Keratinocyte (primary cell): ENCODE measurements at places on chromosomes 3 and 15. TPM values are rescaled to one million over a fixed set of nuclear protein-coding genes. Genes with fewer than 3 reads are reported as not detected.

DNA sequence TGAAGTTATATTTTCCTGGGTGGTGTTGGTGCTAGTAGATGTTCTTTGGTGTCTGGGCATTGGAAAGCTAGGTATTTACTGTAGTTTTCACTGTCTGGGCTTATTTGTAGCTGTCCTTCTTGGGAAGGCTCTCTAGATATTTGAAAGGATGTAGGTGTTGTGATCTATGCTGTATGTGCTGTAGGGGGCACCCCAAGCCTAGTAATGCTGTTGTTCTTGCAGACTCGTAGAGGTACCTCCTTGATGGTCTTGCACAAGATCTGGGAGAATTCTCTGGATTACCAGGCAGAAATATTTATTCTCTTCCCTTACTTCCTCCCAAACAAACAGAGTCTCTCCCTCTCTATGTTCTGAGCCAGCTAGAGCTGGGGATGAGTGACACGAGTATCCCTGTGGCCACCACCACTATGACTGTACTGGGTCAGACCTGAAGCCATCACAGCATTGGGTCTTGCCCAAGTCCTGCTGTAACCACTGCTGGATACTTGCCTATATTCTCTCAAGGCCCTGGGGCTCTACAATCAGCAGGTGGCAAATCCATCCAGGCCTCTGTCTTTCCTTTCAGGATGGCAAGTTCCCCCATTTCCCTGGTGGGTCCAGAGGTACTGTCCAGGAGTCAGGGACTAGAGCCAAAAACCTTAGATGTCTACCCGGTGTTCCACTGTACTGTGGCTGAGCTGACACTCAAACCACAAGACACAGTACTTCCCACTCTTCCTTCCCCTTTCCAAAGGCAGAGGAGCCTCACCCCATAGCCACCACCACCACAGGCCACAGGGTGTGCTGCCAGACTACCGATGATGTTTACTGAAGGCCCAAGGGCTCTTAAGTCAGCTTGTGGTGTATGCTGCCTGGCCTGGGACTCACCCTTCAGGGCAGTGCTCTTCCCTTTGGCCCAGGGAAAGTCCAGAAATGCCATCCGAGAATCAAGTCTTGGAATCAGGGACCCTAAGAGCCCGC lies 195.2 kb upstream of the DPPA4 start:
- no peaks in the 10 kb centered on the region for H3K4me1 ChIP-seq
- no peaks in the 10 kb centered on the region for H3K36me3 ChIP-seq
- no peak for DNase-seq
- no peak overlapping the region for H3K4me3 ChIP-seq
- H3K27me3 ChIP-seq, result no peaks in the 10 kb centered on the region

DNA sequence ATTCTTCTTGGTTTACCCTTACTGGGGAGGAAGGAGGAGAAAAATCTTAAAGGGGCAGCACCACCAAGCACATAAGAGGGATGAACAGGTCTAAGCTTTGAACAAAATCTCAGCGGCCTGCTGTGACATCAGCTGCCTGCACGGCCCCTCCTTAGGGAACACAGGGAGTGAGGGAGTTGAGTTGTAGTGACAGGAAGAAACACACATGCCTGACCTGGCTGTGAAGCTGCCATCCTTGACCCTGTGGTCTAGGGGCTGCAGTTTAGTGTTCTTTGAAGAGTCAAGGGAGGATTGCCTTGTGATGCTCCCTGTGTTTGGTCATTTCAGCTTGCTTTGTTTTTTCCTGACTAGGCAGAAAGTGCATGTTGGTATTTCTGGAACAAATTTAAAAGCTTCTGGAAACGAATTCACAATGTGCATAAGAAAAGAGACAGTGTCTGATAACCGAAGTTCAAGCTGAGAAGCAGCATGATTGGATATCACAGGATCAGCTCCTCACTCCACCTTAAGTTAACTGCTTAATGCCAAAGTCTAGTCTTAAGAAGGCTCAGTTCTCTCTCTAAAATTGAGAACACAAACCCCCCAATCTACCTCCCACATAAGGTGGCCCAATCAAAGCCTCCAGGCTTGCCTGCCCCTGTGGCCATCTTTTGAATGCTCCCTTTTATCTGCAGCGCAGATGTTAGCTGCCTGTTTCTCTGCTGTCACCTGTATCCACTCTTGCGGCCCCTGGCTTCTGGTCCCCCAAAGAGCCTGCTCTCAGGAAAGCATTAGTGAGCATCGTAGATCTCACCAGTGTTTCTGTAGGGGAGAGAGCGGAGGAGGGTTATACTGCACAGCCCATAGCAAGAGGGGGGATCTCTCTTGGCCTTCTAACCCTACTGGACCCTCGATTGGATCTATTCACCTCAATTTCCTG lies 82.2 kb downstream of the SCN11A start:
- no peak overlapping the region for H3K4me3 ChIP-seq
- peaks cover 4% of the 10 kb centered on the region for H3K4me1 ChIP-seq
- H3K27me3 ChIP-seq, result no peaks in the 10 kb centered on the region
- no peak overlapping the region for H3K27ac ChIP-seq
- no peak for DNase-seq

GRCh38 chr3:11522398-11522715 lies 121.4 kb downstream of the VGLL4 start:
- peaks cover 21% of the 10 kb centered on the region for H3K4me1 ChIP-seq
- DNase-seq, result peak; percentile 33
- H3K27me3 ChIP-seq, result no peaks in the 10 kb centered on the region
- H3K4me3 ChIP-seq, result no peak overlapping the region
- H3K27ac ChIP-seq, result peak overlapping the region; percentile 44

DNA sequence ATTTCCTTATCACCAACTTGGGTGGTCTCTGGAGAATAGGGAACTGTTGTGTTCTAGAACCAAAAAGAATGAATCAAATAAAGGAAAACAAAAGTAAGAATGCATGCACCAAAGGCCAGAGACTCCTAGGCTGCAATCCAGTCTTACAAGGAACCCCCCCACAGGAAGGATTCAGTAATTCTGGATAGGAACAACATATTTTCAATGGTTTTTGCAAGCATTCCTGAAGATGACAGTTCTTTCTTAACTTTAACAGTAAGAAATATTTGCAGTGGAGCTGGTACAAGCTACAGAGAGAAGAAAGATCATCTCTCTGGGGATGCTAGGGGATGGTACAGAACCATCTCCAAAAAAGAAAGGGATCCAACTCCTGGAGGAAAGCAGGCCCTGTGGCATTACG lies 116.2 kb upstream of the CHRM5 start:
- H3K4me3 ChIP-seq, result no peak overlapping the region
- H3K4me1 ChIP-seq, result no peaks in the 10 kb centered on the region
- DNase-seq, result no peak

- no peak for DNase-seq
- no peak overlapping the region for H3K4me3 ChIP-seq
- no peak overlapping the region for H3K27ac ChIP-seq
- peaks cover 2% of the 10 kb centered on the region for H3K36me3 ChIP-seq
- H3K4me1 ChIP-seq, result no peaks in the 10 kb centered on the region
Measured at GRCh38 chr3:195081242-195081963, 189.6 kb downstream of the XXYLT1 start.

EFCAB12 gene
- 0.17 to 0.42 TPM (median 0.34 TPM) in 3 replicates for polyA plus RNA-seq

- DNase-seq, result no peak
- no peaks in the 10 kb centered on the region for H3K27me3 ChIP-seq
- H3K4me1 ChIP-seq, result peaks cover under 1% of the 10 kb centered on the region
- peaks cover 7% of the 10 kb centered on the region for H3K36me3 ChIP-seq
Measured at GRCh38 chr3:13491206-13491974, 11.3 kb downstream of the HDAC11 start.

TGM5 gene
- polyA plus RNA-seq, result 0.07 to 0.23 TPM in 2 of 3 replicates, not detected in the other

DNA sequence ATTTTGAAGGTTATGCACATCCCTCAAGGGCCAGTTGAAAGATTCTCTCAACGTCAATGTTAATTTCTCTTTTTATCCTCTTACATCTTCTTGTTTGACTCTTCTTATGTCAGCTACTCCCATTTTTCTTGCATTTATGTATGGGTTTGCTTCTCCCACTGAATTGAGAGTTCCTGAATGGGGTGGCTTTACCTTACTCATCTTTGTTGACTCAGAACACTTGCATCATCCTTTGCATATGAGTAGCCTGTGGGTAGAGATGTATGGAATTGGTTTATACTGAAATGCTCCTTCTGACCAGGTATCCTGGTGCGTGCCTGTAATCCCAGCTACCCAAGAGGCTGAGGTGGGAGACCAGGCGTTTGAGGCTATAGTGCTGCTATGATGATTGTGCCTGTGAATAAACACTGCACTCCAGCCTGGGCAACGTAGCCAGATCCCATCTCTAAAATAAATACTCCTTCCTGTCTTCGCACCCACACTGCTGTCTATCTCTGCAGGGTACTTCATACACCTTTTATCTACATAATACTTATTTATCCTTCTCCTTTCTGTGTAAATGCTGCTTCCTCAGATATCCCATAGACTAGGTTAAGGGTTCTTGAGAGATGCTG lies 123.6 kb upstream of the DPH6 start:
- DNase-seq, result no peak
- no peaks in the 10 kb centered on the region for H3K36me3 ChIP-seq
- no peaks in the 10 kb centered on the region for H3K27me3 ChIP-seq
- H3K4me3 ChIP-seq, result no peak overlapping the region
- H3K27ac ChIP-seq, result no peak overlapping the region
- peaks cover 7% of the 10 kb centered on the region for H3K4me1 ChIP-seq

- peaks cover 13% of the 10 kb centered on the region for H3K27me3 ChIP-seq
- H3K27ac ChIP-seq, result no peak overlapping the region
- H3K4me3 ChIP-seq, result no peak overlapping the region
- H3K36me3 ChIP-seq, result no peaks in the 10 kb centered on the region
- no peaks in the 10 kb centered on the region for H3K4me1 ChIP-seq
Measured at GRCh38 chr15:77721963-77722362, 89.3 kb upstream of the LINGO1 start.

GRCh38 chr15:75452865-75453702 lies 1.6 kb upstream of the SIN3A start:
- peak overlapping the region; percentile 99 for H3K27ac ChIP-seq
- peak overlapping the region; percentile 58 for H3K4me3 ChIP-seq
- peaks cover 34% of the 10 kb centered on the region for H3K4me1 ChIP-seq
- no peaks in the 10 kb centered on the region for H3K36me3 ChIP-seq
- no peak for DNase-seq
- no peaks in the 10 kb centered on the region for H3K27me3 ChIP-seq

DNA sequence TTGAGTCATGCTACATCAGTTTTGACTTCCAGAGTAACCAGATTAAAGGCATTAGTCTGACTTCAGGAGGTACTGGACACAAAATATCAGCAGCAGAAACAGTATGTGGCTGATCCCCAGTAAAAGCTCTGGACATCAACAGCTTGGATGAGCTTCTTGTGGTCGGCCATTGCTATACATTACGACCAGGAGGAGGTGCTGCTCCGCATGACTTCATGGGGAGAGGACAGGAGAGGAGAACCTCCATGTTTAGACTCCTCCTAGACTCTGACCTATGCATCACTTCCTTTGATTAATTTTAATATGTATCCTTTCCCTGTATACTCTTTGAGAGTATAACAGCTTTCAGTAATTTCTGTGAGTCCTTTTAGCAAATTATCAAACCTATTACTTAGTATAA lies 285.6 kb upstream of the ARHGEF26 start:
- H3K27ac ChIP-seq, result no peak overlapping the region
- no peaks in the 10 kb centered on the region for H3K36me3 ChIP-seq
- no peaks in the 10 kb centered on the region for H3K27me3 ChIP-seq
- no peak overlapping the region for H3K4me3 ChIP-seq
- DNase-seq, result no peak
- H3K4me1 ChIP-seq, result no peaks in the 10 kb centered on the region

- no peak overlapping the region for H3K27ac ChIP-seq
- H3K27me3 ChIP-seq, result no peaks in the 10 kb centered on the region
- no peak overlapping the region for H3K4me3 ChIP-seq
- H3K4me1 ChIP-seq, result peaks cover 4% of the 10 kb centered on the region
- no peak for DNase-seq
Measured at GRCh38 chr3:156189927-156190326, 69.5 kb downstream of the KCNAB1 start.

GRCh38 chr3:88188436-88188835 lies 38.7 kb downstream of the C3orf38 start:
- no peak for DNase-seq
- no peaks in the 10 kb centered on the region for H3K27me3 ChIP-seq
- H3K27ac ChIP-seq, result no peak overlapping the region
- H3K4me1 ChIP-seq, result no peaks in the 10 kb centered on the region
- H3K4me3 ChIP-seq, result no peak overlapping the region
